ENCODE measurements at places on chromosomes 2 and 18. TPM values are rescaled to one million over a fixed set of nuclear protein-coding genes. Genes with fewer than 3 reads are reported as not detected.

DNA sequence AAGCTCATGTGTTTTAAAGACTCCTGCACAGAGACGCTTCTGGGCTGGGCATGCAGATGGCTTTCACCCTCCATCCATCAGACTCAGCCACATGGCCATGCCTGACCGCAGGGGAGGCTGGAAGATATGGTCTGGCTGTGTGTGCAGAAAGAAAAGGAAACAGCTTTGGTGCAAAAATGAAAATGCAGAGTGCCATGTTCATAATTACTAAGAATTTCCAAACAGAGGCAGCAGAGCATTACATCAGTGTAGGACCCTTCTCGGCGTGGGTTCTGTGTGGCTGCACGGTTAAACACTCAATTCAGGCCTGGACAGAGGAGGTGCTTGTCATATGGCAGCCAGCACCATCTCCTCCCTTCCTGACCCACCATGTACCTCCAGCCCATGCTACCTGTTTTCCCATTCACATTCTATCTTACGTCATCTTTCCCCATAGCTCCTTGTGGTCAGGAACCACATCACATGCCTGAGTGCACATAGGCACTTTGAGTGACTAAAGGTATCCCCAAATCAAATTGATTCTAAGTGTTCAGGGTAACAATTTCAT, 200.3 kb upstream of the ID2 start:
- H3K27ac ChIP-seq: peak overlapping the region; percentile 14
- H3K27me3 ChIP-seq: no peaks in the 10 kb centered on the region
- H3K36me3 ChIP-seq: no peaks in the 10 kb centered on the region
- H3K4me1 ChIP-seq: peaks cover 53% of the 10 kb centered on the region
- peak; percentile 66 for DNase-seq
- H3K4me3 ChIP-seq: no peak overlapping the region

Gene SLC16A14
- total RNA-seq: 0.79 TPM

Gene RGPD3
- not detected for total RNA-seq

Gene UGT1A6
- total RNA-seq: not detected

DNA sequence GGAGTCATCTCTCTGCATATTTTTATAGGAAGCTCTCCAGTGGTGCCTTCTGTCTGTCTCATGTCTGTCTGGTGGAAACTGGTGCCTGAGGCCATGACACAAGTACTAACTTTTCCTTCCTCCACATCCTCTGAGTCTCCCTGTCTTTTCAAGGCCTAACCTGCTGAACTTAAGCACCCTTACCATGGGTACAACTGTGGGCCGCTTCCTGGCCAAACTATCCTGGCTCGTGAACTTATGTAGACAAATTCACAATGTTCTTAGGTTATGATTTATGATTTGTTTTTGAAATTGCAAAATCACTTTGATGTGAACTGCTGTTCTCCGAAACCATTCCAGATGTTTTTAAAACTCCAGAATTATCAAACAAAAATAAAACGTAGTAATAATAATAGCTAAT, 804.5 kb upstream of the POU3F3 start:
- no peak overlapping the region for H3K4me3 ChIP-seq
- H3K4me1 ChIP-seq: no peaks in the 10 kb centered on the region
- no peaks in the 10 kb centered on the region for H3K36me3 ChIP-seq

DNA sequence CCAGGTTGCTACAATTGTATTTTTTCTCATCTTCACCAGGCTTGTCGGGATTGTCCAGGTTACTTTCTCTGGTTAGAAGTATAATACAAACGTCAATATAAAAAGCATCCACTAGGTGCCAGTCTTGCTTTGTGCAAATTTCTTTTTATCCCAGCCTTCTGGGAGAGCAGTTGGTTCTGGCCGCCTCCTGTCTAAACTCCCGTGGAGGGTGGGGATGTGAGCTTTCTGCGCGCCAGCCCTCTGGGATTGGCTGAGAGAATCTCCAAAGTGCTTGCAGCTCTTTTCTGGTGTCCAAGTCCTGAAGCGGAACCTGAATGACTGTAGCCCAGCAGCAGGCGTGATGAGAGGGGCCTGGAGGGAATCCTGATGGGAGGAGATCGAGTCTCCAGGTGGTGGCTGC, 22.4 kb upstream of the TOGARAM2 start:
- no peaks in the 10 kb centered on the region for H3K36me3 ChIP-seq
- H3K27me3 ChIP-seq: no peaks in the 10 kb centered on the region
- peak; percentile 39 for DNase-seq
- no peaks in the 10 kb centered on the region for H3K4me1 ChIP-seq
- H3K27ac ChIP-seq: no peak overlapping the region
- no peak overlapping the region for H3K4me3 ChIP-seq

GRCh38 chr2:216394881-216395280, 17.4 kb upstream of the SMARCAL1 start:
- H3K4me3 ChIP-seq: no peak overlapping the region
- no peaks in the 10 kb centered on the region for H3K27me3 ChIP-seq
- H3K36me3 ChIP-seq: no peaks in the 10 kb centered on the region

DNA sequence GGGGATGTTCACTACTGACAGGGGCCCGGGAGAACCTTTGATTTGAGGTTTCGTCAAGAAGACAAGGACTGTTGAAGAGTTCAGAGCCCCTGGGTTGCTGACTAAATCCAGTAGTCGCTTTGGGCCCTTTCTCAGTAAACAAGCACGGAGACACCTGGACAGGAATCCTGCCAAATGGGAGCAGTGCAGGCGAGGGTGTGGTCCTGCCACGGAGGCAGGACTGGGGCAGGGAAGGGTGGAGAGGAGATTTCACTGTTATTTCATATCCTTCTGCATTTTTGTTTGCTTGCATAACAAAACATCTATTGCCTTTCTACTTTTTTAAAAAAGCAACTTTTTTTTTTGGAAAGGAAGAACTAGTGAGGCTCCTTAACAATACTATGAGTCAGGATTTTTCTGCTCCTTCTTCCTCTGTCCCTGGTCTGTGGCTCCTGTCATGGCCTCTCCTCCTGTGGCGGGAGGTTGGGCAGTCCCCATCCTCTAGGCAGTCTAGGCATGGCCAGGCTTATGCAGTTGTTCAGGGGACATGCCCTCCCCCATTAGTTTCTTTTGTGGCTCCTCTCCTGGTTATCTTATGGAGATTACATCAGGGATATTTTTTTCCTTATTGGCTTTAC, 57.7 kb downstream of the ARHGEF4 start:
- no peak overlapping the region for H3K27ac ChIP-seq
- no peak for DNase-seq
- H3K27me3 ChIP-seq: peaks cover 15% of the 10 kb centered on the region

Gene ZAP70
- total RNA-seq: 167 TPM

DNA sequence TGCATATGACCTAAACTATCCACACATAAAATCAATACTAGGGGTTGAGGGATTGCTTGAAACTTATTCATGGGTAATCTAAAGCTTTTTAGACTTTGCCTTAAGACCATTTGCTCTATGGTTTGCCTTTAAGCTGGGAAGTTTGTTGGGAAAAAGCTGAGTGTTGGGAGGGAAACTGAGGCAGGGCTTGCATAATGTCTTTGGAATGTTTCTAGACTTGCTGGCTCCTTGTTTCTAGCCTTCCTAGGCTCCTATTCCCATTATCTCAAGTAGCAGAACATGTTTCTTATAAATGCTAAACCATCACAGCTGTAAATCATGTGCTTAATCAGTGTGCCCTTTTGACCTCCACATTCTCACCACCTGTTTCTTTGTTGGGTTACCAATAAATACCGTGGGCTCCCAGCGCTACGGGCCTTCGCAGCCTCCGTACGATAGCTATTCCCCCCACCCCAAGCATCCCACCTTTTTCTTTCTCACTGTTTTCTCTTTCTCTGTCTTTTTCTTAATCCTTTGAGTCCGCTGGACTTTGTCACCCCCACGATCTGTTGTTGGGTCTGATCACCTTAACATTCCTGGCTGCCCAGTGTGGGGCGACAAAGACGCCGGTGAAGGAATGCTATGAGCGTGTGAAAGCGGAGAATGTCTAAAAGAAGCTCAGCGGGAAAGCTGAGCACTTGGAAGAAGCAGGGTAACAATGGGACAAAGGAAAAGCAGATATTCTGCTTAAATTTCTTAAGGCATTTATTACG, 49.4 kb upstream of the CWC22 start:
- no peaks in the 10 kb centered on the region for H3K36me3 ChIP-seq
- no peak overlapping the region for H3K27ac ChIP-seq
- no peak for DNase-seq
- no peaks in the 10 kb centered on the region for H3K4me1 ChIP-seq
- H3K4me3 ChIP-seq: no peak overlapping the region

Gene CRACDL
- total RNA-seq: 0.14 TPM

- peaks cover 9% of the 10 kb centered on the region for H3K27me3 ChIP-seq
- no peak overlapping the region for H3K27ac ChIP-seq
- H3K4me3 ChIP-seq: no peak overlapping the region
Measured at GRCh38 chr2:173226899-173227698, 127.6 kb upstream of the CDCA7 start.

Gene TOGARAM2
- 1.2 TPM for total RNA-seq

DNA sequence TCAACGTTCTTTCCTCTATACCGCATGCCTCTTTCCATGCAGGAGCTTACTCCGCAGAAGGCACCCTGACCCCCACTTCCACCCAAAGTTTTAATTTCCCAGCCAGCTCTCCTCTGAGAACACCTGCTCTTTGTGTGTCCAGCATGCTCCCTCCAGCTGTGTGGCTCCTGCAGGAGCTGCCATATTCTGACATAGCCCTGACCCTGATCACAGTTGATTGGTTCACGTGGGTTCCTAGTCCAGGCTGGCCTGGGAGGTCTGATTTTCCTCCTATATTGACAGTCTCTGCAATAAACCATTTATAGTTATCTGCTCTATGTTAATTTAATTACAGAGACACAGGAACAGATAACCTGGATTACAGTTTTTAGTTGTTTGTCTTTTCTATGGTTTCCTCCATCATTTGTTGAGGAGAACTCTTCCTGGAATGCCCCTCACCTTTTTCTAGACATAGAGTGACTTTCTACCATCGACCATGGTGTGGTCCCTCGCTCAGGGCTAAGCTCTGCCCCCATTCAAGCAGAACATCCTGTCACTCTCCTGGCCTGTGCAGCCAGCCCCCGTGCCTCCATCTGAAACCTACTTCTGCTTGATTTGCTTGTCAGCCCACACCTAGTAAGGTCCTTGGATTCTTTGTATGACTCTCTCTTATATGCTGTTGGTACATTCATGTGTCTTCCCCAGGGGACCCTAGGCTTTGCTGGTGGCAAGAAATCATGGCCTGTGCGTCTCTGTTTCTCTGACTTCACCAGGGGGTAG, 231.5 kb downstream of the LPIN1 start:
- H3K4me1 ChIP-seq: no peaks in the 10 kb centered on the region
- peaks cover 2% of the 10 kb centered on the region for H3K36me3 ChIP-seq
- DNase-seq: no peak
- H3K4me3 ChIP-seq: no peak overlapping the region
- H3K27ac ChIP-seq: no peak overlapping the region

- no peak overlapping the region for H3K27ac ChIP-seq
- no peak overlapping the region for H3K4me3 ChIP-seq
- no peaks in the 10 kb centered on the region for H3K4me1 ChIP-seq
- H3K27me3 ChIP-seq: no peaks in the 10 kb centered on the region
Measured at GRCh38 chr18:43175257-43175656, 59.8 kb upstream of the RIT2 start.

Gene ERFE
- total RNA-seq: 0.40 TPM

GRCh38 chr2:142300517-142300916, 169.7 kb upstream of the LRP1B start:
- no peak overlapping the region for H3K4me3 ChIP-seq
- no peaks in the 10 kb centered on the region for H3K36me3 ChIP-seq
- H3K27ac ChIP-seq: no peak overlapping the region
- no peaks in the 10 kb centered on the region for H3K4me1 ChIP-seq
- no peak for DNase-seq

Gene MARS2
- 7.5 TPM for total RNA-seq

Gene CROCC2
- not detected for total RNA-seq

DNA sequence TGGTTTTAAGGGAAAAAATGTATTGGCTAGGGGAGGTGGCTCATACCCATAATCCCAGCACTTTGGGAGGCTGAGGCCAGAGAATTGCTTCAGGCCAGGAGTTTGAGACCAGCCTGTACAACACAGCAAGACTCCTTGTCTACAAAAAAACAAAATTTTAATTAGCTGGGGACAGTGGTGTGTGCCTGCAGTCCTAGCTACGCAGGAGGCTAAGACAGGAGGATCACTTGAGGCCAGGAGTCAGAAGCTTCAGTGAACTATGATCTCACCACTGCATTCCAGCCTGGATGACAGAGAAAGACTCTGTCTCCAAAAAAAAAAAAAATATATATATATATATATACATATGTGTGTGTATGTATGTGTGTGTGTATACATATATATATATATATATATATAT, 18.5 kb downstream of the CCDC88A start:
- H3K36me3 ChIP-seq: no peaks in the 10 kb centered on the region
- DNase-seq: no peak
- H3K27me3 ChIP-seq: no peaks in the 10 kb centered on the region
- H3K4me3 ChIP-seq: no peak overlapping the region
- no peaks in the 10 kb centered on the region for H3K4me1 ChIP-seq

Gene EVA1A
- total RNA-seq: not detected

Gene MAPRE3
- 2.9 TPM for total RNA-seq

Gene MEP1B
- total RNA-seq: not detected

Gene FAM124B
- total RNA-seq: 0.43 TPM

DNA sequence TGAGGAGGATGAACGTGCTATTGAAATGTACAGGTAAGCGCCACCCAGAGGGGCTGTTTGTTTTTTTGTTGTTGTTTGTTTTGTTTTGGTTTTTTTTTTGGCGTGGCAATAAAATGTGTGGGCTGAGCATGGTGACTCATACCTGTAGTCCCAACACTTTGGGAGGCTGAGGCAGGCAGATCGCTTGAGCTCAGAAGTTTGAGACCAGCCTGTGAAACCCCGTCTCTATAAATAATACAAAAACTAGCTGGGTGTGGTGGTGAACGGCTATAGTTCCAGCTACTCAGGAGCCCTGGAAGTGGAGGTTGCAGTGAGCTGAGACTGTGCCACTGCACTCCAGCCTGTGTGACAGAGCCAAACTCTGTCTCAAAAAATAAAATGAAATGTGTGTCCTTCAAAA, 6.2 kb downstream of the PDCL3 start:
- H3K4me3 ChIP-seq: no peak overlapping the region
- peaks cover 17% of the 10 kb centered on the region for H3K4me1 ChIP-seq
- H3K36me3 ChIP-seq: peaks cover 32% of the 10 kb centered on the region
- no peak for DNase-seq
- no peaks in the 10 kb centered on the region for H3K27me3 ChIP-seq
- H3K27ac ChIP-seq: no peak overlapping the region

Gene ASXL2
- 29.1 TPM for total RNA-seq

DNA sequence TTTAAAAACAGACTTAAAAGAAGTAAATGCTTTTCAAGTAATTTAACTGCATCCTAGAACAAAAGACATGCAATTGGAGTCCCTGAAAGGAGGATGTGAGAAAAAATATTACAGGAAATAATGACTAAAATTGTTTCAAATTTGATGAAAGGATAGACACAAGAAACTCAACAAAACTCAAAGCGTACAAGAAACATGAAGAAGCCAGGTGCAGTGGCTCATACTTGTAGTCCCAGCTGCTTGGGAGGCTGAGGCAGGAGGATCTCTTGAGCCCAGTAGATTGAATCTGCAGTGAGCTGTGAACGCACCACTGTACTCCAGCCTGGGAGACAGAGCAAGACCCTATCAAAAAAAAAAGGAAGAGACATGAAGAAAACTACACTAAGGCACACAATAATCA, 118.1 kb upstream of the SLC39A10 start:
- peaks cover 86% of the 10 kb centered on the region for H3K4me1 ChIP-seq
- peak; percentile 71 for DNase-seq
- H3K4me3 ChIP-seq: peak overlapping the region; percentile 26
- H3K36me3 ChIP-seq: peaks cover 23% of the 10 kb centered on the region
- H3K27me3 ChIP-seq: no peaks in the 10 kb centered on the region

Gene C2orf42
- total RNA-seq: 23.3 TPM

Gene RBBP8
- 83.7 TPM for total RNA-seq

All from activated naive CD4-positive, alpha-beta T cell treated with anti-CD3 and anti-CD28 coated beads for 36 hours (primary cell).